Activated CD4-positive, alpha-beta T cell treated with anti-CD3 and anti-CD28 coated beads for 36 hours (primary cell): ENCODE measurements at places on chromosomes 1 and 21.
A peak's percentile ranks its signal among the peaks of the same experiment; 100 is the strongest.

DNA sequence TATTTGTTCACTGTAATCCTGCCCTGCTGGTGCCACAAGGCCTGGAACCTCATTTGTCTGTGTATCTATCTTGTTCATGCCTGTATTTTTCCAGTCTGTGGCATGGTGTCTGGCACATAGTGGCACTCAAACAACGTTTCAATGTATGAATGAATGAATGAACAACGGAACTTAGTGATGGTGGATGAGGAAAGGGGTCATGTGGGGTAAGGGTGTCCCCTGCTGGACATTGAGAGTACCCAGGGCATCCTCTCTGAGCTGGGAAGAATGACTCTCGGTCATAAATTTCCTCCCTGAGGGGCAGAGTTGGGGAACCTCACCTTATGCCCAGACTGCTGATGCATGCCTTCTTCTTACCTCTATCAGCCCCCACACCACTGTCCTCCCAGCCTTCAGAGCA, 18.9 kb upstream of the ZNF683 start:
- H3K27me3 ChIP-seq, result no peaks in the 10 kb centered on the region
- no peak overlapping the region for H3K27ac ChIP-seq
- no peak overlapping the region for H3K4me3 ChIP-seq
- peak; percentile 57 for DNase-seq
- no peaks in the 10 kb centered on the region for H3K36me3 ChIP-seq

- no peak overlapping the region for H3K27ac ChIP-seq
- no peak overlapping the region for H3K4me3 ChIP-seq
- no peak for DNase-seq
- peaks cover 2% of the 10 kb centered on the region for H3K36me3 ChIP-seq
These were observed 682.4 kb upstream of the TPTE start for GRCh38 chr21:9838738-9839642.

DNA sequence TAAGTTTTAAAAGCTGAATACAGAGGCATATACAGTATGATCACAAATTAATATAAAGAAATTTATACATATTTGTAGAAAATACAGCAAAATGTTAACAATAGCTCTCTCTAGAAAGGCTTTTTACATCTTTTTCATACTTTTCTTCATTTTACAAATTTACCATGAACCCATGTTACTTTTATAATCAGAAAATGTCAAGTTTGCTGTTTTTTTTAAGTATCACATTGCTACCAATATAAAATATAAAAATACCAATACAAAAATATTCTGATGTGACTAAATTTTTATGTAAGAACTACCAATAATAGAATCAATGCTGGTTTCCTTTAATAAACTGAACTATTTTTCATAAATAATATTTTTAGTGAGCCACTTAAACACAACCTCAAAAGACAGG, 84.4 kb upstream of the TTC39A start:
- H3K4me3 ChIP-seq, result no peak overlapping the region
- no peaks in the 10 kb centered on the region for H3K4me1 ChIP-seq
- no peaks in the 10 kb centered on the region for H3K27me3 ChIP-seq
- DNase-seq, result no peak

GRCh38 chr1:51715369-51715768, 98.5 kb downstream of the OSBPL9 start:
- no peak overlapping the region for H3K27ac ChIP-seq
- H3K36me3 ChIP-seq, result peaks cover 10% of the 10 kb centered on the region
- H3K27me3 ChIP-seq, result no peaks in the 10 kb centered on the region

- no peak overlapping the region for H3K4me3 ChIP-seq
- DNase-seq, result no peak
- H3K36me3 ChIP-seq, result no peaks in the 10 kb centered on the region
- peaks cover 2% of the 10 kb centered on the region for H3K27me3 ChIP-seq
- no peaks in the 10 kb centered on the region for H3K4me1 ChIP-seq
These were observed 341.0 kb upstream of the USP24 start for GRCh38 chr1:55555956-55556725.

DNA sequence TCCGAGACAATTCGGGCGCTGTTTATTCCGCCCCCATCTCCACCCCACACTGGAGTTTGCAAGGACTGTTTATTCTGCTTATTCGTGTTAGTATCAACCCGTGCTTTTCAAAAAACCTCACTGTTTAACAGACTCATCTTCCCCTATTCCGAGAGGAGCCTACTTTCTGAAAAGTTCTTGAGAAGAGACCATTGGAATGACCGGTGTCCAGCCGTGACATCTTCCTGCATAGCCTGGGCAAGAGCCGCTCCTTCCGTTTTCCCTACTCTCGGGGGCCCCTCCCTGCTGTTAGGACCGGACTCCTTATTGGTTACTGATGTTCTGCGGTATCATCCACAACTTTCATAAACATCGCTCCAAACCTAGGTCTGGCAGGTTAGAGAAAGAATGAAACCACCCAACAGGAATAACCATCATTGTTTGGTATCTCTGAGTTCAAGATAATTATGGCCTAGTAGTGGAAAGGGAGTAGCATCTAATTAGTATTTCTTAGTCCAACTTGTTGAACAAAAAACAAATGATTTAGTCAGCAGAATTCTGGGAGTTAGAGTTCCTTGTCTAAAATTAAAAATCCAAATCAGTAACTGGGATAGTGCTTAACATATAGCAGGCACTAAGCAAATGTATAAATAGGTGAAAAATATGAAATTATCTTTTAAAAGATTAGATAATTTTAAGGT, 837 bp downstream of the STXBP3 start:
- no peaks in the 10 kb centered on the region for H3K36me3 ChIP-seq
- H3K27ac ChIP-seq, result peak overlapping the region; percentile 99
- H3K4me1 ChIP-seq, result peaks cover 29% of the 10 kb centered on the region

- H3K4me1 ChIP-seq, result peaks cover 5% of the 10 kb centered on the region
- no peaks in the 10 kb centered on the region for H3K27me3 ChIP-seq
- DNase-seq, result no peak
- no peak overlapping the region for H3K27ac ChIP-seq
These were observed 36.4 kb downstream of the HS2ST1 start for GRCh38 chr1:86950712-86951419.

- DNase-seq, result no peak
- H3K27ac ChIP-seq, result no peak overlapping the region
- H3K4me3 ChIP-seq, result no peak overlapping the region
- peaks cover 7% of the 10 kb centered on the region for H3K36me3 ChIP-seq
These were observed 71.1 kb downstream of the NPHP4 start for GRCh38 chr1:5921129-5921528.

GRCh38 chr1:37472994-37473393, 1.4 kb upstream of the ZC3H12A start:
- H3K36me3 ChIP-seq, result peaks cover 31% of the 10 kb centered on the region
- no peaks in the 10 kb centered on the region for H3K27me3 ChIP-seq
- peaks cover 40% of the 10 kb centered on the region for H3K4me1 ChIP-seq
- peak overlapping the region; percentile 84 for H3K27ac ChIP-seq
- H3K4me3 ChIP-seq, result peak overlapping the region; percentile 95
- no peak for DNase-seq

GRCh38 chr21:43015906-43016540, 41.7 kb downstream of the PKNOX1 start:
- H3K4me1 ChIP-seq, result no peaks in the 10 kb centered on the region
- no peak overlapping the region for H3K4me3 ChIP-seq
- H3K27me3 ChIP-seq, result no peaks in the 10 kb centered on the region
- H3K36me3 ChIP-seq, result peaks cover 21% of the 10 kb centered on the region
- no peak overlapping the region for H3K27ac ChIP-seq

DNA sequence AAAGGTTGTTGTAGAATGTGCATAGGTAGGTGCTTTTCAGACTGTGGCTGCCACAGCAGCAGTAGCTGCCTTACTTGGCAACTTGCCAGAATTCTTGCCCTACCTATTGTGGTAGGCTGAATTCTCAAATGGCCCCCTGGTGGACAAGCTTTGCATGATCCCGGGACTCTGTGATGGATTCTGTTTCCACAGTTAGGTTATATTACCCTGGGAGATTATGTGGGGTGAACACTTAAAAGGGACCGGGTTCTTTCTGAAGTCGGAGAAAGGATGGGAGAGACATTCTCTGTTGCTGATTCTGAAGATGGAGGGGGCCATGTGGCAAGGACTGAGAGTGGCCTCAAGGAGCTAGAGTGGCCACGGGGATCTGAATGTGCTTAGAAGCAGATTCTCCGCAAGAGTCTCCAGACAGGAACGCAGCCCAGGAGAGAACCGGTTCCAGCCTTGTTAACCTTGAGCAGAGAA, 32.1 kb upstream of the KCNE1 start:
- H3K36me3 ChIP-seq, result peaks cover 3% of the 10 kb centered on the region
- no peaks in the 10 kb centered on the region for H3K27me3 ChIP-seq
- peaks cover 24% of the 10 kb centered on the region for H3K4me1 ChIP-seq
- H3K27ac ChIP-seq, result no peak overlapping the region

GRCh38 chr1:21696931-21697330, 27.8 kb upstream of the RAP1GAP start:
- H3K27ac ChIP-seq, result no peak overlapping the region
- DNase-seq, result no peak
- peaks cover 2% of the 10 kb centered on the region for H3K4me1 ChIP-seq
- H3K27me3 ChIP-seq, result no peaks in the 10 kb centered on the region
- peaks cover 50% of the 10 kb centered on the region for H3K36me3 ChIP-seq
- no peak overlapping the region for H3K4me3 ChIP-seq

DNA sequence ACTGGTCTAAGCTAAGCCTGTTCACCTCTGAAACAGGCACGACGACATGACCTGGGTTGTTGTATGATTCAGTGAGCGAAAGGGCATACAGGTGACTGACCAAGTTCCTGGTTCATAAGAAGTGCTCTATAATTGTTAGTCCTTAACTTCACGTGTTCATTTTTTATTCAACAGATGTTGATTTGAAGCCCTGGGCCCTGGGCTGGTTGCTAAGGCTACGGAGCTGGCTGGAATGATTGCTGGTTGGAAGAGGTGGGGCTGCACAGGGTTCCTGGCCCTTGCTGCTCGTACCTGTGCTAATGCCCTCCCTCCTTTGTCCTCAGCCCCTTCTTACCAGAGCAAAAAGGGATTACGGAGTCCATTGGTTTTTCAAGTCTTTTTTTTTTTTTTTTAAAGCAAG, 111.3 kb upstream of the CSF3R start:
- H3K36me3 ChIP-seq, result no peaks in the 10 kb centered on the region
- H3K27me3 ChIP-seq, result peaks cover 8% of the 10 kb centered on the region
- no peak overlapping the region for H3K4me3 ChIP-seq

GRCh38 chr1:156725683-156726280, 2.5 kb upstream of the METTL25B start:
- DNase-seq, result peak; percentile 91
- peaks cover 45% of the 10 kb centered on the region for H3K36me3 ChIP-seq
- no peaks in the 10 kb centered on the region for H3K27me3 ChIP-seq
- no peak overlapping the region for H3K4me3 ChIP-seq

DNA sequence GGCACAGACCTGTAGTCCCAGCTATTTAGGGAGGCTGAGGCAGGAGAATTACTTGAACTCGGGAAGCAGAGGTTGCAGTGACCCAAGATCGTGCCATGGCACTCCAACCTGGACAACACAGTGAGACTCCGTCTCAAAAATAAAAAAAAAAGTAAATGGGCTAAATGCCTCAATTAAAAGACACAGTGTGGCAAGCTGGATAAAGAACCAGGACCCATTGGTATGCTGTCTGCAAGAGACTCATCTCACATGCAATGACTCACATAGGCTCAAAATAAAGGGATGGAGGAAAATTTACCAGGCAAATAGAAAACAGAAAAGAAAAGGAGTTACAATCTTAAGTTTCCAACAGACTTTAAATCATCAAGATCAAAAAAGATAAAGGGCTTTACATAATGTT, 40.3 kb downstream of the ACBD6 start:
- H3K36me3 ChIP-seq, result peaks cover 59% of the 10 kb centered on the region
- peaks cover 12% of the 10 kb centered on the region for H3K4me1 ChIP-seq
- no peak overlapping the region for H3K27ac ChIP-seq
- DNase-seq, result no peak

- DNase-seq, result no peak
- no peak overlapping the region for H3K27ac ChIP-seq
- H3K27me3 ChIP-seq, result peaks cover 43% of the 10 kb centered on the region
These were observed 3.3 kb downstream of the NPPB start for GRCh38 chr1:11855430-11855829.

- no peak overlapping the region for H3K27ac ChIP-seq
- H3K4me3 ChIP-seq, result no peak overlapping the region
These were observed 17.3 kb downstream of the SPSB1 start for GRCh38 chr1:9309991-9310390.

DNA sequence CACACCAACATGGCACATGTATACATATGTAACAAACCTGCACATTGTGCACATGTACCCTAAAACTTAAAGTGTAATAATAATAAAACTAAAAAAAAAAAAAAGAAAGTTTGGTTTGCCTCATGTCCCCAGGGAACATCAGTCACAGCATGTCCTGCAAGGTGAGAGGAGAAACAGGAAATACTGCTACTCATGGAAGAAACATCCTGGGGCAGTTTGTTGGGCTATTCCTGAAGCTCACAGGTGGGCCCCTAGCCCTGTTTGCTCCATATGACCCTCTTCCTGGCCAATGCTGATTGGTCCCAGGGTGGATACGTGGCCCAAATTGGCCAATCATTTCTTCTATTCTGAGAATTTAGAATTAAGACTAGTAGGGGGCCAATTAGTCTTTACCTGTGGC, 103.4 kb upstream of the ADAR start:
- H3K4me1 ChIP-seq, result no peaks in the 10 kb centered on the region
- H3K36me3 ChIP-seq, result no peaks in the 10 kb centered on the region
- H3K4me3 ChIP-seq, result no peak overlapping the region

- H3K36me3 ChIP-seq, result peaks cover 30% of the 10 kb centered on the region
- peak overlapping the region; percentile 70 for H3K4me3 ChIP-seq
- peaks cover 30% of the 10 kb centered on the region for H3K4me1 ChIP-seq
- H3K27ac ChIP-seq, result peak overlapping the region; percentile 73
- H3K27me3 ChIP-seq, result no peaks in the 10 kb centered on the region
These were observed 990 bp upstream of the MRPS6 start for GRCh38 chr21:34072145-34073031.
